ENCODE measurements at places on chromosomes 5 and 9.

- no peak for DNase-seq
Measured at GRCh38 chr5:156329171-156329611, 2.2 kb downstream of the SGCD start.

- peak; percentile 20 for DNase-seq
Measured at GRCh38 chr9:114611516-114612271, 603 bp downstream of the TMEM268 start.

- DNase-seq: peak; percentile 39
Measured at GRCh38 chr5:40958811-40959210, 49.5 kb downstream of the C7 start.

DNA sequence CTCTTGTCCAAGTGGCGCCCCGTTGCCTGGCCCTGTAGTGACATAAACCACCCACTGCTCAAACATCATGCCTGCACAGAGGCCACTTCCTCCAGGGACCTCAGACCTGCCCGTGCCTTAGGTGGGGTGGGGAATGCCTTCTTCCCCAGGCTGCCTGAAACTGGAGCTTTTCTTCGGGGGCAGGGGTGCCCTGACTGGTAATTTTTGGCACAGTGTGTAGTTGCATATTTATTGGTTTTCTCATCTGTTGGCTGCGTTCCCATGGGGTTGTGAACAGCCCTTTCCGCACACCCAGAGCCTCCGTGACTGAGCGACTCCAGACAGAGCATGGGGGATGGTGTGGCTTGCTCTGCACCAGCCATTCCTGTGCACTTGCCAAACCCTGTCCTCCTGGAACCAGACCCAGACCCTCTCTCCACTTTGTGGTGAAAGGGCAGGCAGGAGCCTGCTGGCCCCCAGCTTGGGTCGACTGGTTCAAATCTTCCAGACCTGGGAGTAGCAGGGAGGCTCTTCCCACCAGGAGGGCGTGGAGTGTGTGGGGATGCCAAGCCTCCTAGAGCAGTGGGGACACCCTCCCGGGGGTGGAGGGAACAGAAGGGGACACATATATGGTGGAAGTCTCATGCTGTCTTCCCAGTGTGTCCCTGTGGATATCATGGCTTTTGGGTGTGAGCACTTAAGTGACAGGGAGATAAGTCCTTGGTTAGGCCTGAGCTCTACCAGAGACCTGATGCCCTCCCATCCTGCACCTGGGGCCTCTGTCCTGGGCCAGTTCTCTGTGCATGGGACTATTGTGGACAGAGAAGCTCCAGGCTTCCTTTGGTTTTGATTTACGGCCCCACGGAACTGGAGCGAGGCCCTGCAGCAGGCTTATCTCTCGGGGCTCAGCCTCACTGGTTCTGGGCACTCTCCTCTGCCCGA, 39.6 kb downstream of the WNK2 start:
- DNase-seq: no peak

GRCh38 chr9:116269250-116269649, 115.7 kb downstream of the PAPPA start:
- DNase-seq: peak; percentile 71

DNA sequence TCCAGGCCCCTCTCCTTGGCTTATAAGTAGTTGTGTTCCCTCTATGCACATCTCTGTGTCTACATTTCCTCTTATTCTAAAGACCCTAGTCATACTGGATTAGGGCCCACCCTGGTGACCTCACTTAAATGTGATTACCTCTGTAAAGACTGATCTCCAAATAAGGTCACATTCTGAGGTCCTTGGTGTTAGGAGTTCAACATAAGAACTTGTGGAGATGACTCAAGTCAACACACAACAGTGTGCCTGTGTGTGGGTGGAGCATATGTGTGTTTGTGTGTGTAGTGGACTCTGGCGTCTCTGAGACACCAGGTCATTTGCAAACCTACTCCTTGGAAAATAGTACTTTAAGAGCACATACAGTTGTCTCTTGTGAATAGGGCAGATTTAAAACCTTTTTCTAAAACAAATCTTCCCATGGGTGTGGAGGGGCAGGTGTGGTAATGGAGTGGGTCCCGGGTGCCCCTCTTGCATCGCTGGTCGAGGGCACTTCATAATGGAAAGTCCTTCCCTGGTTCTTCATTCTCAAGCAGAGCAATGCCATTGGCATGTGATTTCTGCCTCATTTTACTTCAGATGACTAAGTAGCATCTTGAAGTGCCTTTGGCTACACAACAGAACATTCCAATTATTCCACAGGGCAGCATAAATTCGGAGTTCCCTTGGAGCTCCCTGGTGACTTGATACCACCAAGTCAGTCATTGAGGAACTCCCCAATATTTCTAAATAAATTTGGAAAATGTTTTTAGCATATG, 84.4 kb downstream of the C9orf152 start:
- peak; percentile 70 for DNase-seq

DNA sequence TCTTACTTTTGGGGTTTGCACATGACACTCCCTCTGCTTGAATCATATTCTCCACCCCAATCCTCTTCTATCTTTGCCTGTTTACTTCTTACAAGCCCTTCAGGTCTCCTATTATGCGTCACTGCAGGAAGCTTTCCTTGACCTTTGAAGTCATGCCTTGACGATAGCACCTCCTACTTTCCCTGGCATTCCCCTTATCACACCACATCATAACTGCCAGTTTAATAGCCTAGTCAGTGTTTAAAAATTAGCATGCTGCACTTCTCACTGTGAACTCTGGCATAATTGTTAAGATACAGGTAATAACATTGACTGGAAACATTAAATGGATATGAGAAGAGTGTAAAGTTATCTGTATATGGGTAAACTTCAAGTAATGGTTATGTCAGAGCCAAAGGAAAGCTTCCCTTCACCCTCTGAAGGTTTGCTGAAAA, 37.1 kb upstream of the CEP120 start:
- DNase-seq: peak; percentile 29

- no peak for DNase-seq
Measured at GRCh38 chr5:54212331-54212730, 98.0 kb downstream of the ARL15 start.

- peak; percentile 6 for DNase-seq
Measured at GRCh38 chr5:85049020-85049419, 664.3 kb upstream of the EDIL3 start.

DNA sequence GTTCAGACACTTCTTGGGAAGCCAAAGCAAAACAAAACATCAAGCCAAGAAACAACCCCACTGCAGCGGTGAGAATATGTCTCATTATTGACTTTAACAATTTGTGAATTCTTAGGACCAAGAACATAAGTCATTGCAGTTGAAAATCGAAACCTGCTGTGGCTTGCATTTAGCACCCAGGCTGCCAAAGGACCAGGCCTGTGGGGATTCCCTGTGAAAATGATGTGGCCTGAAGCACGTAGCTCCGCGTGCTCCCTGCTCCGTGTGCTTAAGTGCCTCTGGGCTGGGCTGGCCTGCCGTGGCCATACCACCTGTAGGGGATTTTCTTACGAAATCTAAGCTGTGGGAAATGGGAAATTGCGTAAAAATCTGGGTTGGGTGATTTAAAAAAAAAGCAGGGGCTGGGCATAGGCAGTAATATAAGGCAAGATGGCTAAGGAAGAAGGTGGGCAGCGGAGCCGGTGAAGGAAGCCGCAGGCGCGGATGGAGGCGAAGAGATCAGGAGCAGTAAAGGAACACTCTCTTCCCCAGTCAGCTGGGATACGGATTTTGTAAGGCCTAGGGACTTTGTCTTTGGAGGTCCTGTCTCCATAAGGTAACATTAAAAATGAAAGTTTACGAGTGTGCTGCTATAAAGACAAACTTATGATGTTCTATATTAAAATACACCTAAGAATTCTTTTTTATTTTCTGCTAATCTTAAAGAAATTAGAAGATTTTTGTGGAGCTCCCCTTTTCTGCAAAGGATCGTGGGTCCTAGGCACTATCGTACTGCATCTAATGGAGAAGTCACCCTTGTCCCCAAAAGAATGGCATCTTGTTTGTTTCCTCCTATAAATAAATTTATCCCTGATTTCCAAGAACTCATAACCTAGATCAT, 189.6 kb upstream of the SEMA6A start:
- DNase-seq: no peak

- DNase-seq: peak; percentile 25
Measured at GRCh38 chr5:154267516-154267915, 77.0 kb downstream of the GALNT10 start.

GRCh38 chr5:66863243-66864170, 267.3 kb downstream of the MAST4 start:
- DNase-seq: no peak

DNA sequence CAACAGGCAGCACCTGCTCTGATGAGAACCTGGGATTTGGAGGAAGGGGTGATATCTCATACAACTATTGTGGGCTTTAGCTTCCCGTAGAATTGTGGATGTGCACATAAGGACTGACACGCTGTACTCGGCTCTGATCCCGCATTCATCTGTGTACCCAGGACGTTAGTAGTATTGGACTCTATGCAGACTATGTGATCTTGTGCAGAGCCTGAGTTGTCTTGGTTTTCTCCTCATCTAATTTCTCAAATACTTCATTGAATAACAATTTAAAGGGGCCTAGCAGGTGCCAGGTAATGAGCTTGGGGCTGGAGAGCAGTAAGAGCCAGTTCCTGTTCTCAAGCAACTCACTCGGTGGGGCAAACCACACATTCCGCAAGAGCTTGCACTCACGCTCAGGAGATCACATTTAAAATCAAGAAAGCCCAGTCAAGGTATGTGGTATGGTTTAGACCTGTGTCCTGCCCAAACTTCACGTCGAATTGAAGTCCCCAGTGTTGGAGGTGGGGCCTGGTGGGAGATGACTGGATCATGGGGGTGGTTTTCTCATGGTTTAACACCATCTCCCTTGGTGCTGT, 14.8 kb downstream of the C5orf15 start:
- no peak for DNase-seq

DNA sequence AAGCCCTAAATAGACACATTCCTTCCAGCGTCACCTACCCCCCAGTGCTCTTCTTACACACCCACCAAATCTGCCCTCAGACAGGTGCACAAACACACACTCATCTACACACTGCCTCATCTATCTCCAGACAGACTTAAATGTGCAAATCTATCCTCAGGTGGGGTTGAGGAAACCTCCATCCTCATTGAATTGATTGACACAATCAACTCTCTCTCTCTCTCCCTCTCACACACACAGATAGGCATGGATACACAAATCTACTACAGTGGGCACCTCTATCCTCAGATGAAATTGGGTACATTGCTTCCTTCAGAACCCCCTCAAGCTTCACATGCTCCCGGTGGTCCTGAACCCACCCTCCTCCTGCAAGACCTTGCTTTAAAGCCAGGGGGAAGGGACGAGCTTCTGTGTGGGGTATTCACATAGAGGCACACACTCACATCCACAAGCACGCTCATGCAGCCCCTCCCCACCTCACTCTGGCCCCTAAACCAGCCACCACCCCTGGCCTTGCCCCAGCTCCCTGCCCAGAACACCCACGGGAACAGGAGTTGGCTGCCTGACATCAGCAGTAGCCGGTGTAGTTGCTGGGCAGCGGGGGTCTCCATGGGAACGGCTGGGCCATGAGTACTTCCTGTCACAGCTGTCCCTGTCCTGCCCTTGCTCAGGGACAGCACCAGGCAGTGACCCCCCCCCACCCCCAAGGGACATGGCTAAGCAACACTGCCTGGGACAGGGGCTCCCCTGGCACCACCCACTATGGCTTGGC, 22.8 kb downstream of the PCDH1 start:
- no peak for DNase-seq

DNA sequence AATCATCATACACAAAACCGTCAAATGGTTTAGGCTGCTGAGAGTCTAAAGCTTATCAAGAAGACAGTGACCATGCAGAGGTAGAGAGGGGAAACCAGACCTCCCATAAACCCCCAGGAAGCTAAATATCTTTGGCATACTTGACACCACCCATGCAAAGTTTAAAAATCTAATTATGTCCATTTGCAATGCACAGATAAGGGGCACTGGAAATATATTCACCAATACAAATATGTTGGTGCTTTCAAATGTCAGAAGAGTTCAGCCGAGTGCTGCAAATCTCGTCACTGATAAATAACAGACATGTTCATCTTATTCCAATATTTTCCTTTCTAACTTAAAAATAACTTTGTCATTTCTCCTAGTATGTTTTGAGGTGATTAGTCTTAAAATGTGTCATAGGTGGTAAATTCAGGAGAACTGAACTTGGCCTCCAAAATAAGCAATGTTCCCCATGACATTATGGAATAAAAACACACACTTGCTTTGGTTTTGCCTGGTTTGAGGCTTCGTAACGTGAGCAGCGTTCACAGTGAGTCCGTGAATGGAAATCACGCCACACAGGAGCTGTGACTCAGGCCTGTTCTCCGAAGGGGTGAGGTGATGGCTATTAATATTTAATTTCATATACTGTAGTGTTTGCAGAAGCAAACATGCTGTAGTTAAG, 182.2 kb downstream of the AOPEP start:
- DNase-seq: peak; percentile 97

DNA sequence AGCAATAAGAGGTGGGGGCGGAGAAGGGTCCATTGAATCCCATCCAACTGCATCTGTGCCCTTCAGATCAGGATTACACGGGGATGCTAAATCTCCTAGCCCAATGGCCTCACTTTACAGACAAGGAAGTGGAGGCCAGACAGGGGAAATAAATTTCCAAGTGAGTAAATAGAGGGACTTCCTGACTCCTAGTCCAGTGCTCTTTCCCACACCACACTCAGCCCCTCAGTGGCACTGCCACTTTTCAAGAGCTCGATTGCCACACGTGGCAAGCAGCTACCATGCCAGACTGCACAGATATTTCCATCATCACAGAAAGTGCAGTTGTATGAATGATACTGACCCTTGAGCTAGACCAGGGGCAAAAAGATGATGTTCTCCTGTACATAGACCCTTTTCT, 8.2 kb upstream of the TNIP1 start:
- DNase-seq: no peak

GRCh38 chr9:109855540-109855939, 75.5 kb downstream of the PALM2AKAP2 start:
- DNase-seq: no peak

GRCh38 chr5:126351153-126351552, 72.1 kb upstream of the GRAMD2B start:
- peak; percentile 57 for DNase-seq

DNA sequence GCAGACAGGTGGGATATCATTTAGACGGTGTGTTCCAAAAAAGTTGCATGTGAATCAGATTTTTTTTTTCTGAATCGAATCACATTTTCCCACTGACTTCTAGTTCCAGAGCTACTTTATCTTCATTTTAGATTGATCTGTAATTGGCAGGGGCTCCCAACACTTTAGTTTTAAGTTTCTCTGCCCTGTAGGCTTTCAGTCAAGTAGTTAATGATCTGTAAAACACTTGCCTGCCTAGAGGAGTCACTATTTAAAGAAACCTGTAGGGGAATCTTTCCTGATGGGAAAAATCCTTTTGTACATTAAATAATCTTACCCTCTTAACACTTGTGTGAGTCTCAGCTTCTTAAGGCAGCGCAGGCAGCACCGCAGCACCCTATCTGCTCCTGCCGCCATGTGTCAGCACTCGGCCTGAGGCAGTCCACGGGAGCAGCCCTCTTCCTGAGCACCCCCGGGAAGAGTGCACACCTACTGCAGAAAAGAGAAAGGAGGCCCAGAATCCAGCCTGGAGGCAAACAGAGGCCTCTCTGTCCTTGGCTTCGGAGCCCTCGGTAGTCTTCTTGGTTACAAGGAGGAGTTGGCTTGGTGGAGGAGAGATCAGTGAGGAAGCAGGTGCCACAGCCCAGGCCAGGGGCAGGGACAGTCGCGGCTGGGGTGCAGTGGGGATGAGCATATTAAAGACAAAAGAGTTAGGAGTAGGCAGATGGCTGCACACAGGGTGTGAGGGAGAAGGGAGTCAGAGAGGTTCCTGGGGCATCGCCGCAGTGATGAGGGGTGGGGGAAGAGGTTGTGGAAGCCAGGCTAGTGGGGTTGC, 209.3 kb downstream of the GAPVD1 start:
- no peak for DNase-seq

- DNase-seq: no peak
Measured at GRCh38 chr5:114858665-114859437, 310.9 kb downstream of the TRIM36 start.

- DNase-seq: no peak
Measured at GRCh38 chr9:106149956-106150355, 455.6 kb downstream of the TMEM38B start.
